ENCODE measurements at places on chromosomes 11 and 22.

DNA sequence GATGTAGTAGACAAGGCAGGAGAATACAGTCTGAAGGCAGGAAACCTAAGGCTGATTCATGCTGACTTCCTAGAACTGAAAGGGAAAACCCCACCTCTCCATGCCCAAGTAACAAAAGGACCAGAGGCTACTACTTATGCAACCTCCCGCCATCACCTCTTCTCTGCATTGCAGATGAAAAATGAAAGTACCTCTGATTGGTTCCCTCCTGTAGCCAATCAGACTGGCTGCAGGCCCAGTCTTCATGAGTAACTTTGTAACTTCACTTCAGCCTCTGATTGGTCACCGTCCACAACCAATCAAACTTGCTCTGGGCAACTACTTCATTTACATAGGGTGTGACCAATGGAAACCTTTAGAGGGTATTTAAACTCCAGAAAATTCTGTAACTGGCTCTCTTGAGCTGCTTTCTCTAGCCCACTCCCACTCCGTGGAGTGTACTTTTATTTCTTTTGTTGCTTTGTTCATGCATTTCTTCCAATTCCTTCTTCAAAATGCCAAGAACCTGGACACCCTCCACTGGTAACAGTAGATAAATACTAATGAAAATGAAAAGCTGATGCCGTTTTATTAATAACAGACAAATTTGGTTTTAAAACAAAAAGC, 5.2 kb upstream of the MAP6 start:
- no peak for DNase-seq

GRCh38 chr11:119605137-119605665, 123.8 kb downstream of the NECTIN1 start:
- no peak for DNase-seq

- DNase-seq: no peak
These were observed 119.5 kb upstream of the B3GAT1 start for GRCh38 chr11:134531327-134532130.

GRCh38 chr11:66887526-66887925, 30.7 kb downstream of the LRFN4 start:
- no peak for DNase-seq

DNA sequence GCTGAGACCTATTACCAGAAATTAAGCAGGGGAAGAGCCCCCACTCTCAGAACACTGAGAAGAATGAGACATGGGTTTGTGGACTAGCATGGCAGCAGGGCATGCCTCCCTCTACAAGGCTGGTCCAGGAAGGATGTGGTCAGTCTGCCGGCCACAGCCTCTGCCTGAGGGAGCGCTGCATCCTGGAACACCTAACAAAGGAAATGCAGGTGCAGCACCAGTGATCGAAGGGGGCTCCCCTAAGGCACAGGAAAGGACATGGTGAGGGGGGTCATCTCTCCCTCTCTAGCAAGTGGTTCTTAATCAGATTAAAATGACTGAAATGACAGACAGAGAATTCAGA, 40.6 kb upstream of the ARL14EP start:
- no peak for DNase-seq

DNA sequence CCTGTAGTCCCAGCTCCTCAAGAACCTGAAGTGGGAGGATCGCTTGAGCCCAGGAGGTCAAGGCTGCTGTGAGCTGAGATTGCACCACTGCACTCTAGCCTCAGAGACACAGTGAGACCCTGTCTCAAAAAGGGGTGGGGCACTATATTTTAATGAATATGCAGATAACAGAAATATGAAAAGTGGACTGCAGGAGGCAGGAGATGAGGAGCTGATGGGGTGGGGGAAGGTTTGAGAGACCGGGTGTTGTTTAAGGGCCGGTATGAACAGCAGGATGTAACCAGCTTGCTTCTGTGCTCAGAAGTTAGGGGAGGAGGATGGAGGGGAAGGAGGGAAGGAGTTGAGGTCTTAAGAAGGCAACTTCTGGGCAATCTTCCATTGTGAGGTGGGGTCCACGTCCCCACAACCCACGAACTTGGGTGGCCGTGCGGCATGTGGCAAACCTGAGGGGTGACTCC, 1.3 kb upstream of the B4GALNT4 start:
- no peak for DNase-seq

DNA sequence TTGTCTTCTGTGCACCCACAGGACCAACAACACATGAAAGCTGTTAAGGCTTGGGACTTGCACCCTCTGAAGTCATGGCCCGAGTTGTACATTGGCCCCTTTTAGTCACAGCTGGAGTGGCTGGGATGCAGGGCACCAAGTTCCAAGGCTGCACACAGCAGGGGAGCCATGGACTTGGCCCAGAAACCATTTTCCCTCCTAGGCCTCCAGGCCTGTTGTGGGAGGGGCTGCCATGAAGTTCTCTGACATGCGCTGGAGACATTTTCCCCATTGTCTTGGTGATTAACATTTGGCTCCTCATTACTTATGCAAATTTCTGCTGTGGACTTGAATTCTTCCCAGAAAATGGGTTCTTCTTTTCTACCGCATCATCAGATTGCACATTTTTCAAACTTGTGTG, 48.8 kb upstream of the GLYAT start:
- DNase-seq: no peak

GRCh38 chr11:17845431-17845881, 110.9 kb downstream of the KCNC1 start:
- DNase-seq: no peak

DNA sequence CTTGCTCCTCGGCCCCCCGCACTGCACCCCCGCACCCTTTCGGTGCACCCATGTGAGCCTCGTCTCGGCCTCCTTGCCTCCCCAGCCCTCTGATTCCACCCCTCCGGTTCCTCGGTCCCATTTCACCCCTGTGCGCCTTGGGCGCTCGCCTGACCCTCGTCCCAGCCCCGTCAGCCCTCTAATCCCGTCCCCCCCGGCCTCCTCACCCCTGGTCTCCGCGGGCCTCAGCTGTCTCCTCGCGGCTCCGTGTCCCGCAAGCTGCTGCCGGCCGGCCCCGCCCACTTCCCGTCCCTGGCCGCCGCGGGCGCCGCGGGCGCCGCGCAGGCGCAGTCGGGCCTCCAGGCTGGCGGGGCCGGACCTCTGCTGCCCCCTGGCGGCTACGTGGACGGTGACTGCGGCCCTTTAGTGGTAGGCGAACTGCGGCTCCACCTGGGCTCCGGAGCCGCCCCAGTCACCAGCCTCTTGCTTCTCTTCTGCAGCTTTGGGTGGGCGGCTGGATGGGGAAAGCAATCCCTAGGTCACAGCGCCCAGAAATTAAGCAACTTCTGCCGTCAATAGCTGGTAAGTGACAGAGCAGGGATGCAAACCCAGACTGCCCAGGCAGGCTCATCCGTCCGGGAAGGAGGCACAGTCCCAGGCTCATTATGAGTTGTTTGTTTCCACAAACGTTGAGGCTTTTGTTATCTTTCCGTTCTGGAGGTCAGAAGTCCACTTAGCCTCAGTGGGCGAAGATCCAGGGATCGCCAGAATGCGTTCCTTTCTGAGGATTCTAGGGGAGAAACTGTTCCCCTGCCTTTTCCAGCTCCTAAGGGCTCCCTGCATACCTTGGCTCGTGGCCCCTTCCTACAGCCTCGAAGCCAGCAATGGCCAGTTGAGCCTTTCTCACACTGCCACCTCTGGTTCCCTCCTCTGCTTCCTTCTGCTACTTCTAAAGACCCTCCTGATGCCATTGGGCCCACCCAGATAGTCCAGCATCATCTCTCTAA, at the start of gene PPM1F:
PPM1F (minus strand) TSS at position 263 of the 986 bp plus-strand sequence. CDS start 6,800 bp downstream, outside the sequence.
- peak; percentile 93 for DNase-seq

DNA sequence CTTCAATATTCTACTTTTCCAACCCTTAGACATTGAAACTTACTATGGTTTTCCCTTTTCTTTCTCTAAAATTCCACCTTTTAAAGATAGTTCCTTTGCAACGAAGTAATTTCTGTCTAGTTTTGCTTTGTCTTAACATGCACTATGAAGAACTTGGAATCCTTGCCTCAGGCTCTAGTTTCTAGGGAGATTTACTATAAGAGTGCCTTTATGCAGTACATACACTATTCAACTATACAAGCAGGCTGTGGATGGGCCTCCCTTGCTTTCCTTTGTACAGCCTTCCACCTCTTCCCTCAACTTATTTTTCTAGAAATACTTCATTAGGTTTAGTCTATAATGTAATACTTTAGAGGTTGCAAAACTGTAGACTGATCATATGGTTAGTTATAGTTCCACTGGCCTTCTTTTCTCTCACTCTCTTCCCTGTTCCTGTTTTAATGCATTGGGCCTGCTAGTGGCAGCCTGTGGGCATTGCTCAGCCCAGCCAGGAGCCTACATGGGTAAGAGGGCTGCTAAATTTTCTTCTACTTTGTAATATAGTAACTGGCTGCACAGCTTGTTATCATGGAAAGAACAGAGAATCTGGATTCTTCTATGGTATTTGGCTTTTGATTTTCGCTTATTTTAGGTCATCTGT, 100.2 kb downstream of the C11orf87 start:
- no peak for DNase-seq

- DNase-seq: no peak
These were observed 7.9 kb downstream of the SF3A1 start for GRCh38 chr22:30348809-30349208.

GRCh38 chr11:79697905-79698304, 257.1 kb upstream of the TENM4 start:
- no peak for DNase-seq

DNA sequence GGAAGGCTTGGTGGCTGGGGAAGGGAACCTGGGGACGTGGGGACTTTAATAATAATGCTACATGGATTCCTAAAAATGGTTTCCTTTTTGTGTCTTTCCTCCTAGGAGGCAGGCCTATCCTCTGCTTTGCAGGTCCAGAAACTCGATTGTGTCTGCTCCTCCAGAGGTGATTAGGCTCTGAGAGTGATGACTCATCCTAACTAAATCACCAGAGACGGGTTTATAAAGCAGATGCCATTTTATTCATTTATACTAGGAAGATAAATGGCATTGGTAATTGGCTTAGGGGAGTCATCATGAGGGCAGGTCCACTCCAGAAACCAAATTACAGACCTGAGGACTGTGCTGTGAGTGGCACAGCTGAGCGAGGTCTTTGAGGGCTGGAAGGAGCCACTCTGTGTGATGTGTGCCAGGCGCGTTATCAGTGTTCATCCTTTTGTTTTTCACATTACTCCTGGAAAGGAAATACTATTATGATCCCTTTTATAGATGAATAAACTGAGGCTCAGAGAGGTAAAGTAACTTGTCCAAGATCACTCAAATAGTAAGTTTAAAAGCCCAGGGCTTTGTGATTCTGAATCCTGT, 7.1 kb downstream of the NLRX1 start:
- DNase-seq: no peak

- DNase-seq: no peak
These were observed 67.7 kb upstream of the MYOD1 start for GRCh38 chr11:17651681-17652080.

DNA sequence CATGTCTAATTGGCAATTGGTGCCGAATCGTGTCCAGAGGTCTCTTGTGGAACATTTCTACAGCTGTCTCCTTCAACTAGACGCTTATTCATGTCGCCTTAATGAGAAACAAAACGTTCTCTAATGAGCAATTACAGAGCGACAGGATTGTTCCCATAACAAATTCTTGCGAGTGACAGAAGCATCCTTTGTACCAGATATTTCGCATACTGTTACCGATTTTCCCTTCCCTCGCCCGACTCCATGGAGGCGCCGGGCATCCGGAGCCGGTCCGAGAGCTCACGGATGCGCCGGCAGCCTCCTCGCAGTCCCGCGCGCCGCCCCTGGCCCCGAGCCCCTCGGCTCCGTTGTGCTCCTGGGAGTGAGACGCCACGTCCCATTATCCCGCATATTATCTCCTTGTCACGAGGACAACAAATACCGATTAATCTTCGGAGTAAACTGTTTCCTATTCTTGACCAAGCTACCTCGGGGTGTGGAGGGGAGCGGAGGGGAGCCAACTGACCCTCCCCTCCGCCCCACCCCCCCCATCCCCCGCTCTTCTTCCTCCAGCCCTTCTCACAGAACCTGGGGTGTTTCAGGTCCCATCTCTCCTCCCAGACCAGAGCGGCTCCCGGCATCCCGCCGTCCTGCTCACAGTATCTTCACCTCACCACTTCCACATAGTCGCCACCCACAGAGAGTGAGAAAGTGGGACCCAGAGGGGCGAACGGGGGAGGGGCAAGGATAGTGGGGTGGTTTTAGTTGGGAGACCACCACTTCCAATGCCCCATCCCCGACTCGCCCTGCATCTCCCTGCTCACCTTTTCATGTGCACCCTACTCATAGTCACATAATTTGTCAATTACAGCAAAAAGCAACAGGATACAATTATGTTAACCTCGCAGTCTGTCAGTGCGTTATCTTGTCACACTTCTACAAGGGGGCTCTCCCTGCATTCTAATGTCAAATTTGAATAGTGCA, 11.4 kb downstream of the PAX6 start:
- DNase-seq: no peak

GRCh38 chr11:92941676-92942571, 27.5 kb upstream of the MTNR1B start:
- DNase-seq: peak; percentile 5

GRCh38 chr11:3815845-3816244, 7.5 kb downstream of the PGAP2 start:
- DNase-seq: no peak

DNA sequence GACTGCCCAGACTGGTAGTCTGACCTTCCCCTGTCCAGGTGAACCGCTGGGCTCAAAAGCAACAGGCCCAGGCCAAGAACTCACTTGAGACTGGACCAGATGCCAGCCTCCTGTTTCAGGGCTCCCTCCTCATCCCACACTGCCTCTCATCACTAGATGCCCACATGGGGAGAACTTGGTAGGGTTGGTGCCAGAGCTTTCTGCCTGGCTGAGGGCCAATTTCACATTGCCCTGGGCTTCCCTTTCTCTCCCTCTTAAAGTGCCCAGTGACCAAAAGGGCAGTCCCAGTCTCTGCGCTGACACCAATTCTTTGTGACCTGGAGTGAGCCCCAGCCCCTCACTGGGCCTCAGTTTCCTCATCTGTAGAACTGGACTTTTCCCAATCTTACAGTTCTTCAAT, 41.7 kb downstream of the C11orf58 start:
- no peak for DNase-seq

DNA sequence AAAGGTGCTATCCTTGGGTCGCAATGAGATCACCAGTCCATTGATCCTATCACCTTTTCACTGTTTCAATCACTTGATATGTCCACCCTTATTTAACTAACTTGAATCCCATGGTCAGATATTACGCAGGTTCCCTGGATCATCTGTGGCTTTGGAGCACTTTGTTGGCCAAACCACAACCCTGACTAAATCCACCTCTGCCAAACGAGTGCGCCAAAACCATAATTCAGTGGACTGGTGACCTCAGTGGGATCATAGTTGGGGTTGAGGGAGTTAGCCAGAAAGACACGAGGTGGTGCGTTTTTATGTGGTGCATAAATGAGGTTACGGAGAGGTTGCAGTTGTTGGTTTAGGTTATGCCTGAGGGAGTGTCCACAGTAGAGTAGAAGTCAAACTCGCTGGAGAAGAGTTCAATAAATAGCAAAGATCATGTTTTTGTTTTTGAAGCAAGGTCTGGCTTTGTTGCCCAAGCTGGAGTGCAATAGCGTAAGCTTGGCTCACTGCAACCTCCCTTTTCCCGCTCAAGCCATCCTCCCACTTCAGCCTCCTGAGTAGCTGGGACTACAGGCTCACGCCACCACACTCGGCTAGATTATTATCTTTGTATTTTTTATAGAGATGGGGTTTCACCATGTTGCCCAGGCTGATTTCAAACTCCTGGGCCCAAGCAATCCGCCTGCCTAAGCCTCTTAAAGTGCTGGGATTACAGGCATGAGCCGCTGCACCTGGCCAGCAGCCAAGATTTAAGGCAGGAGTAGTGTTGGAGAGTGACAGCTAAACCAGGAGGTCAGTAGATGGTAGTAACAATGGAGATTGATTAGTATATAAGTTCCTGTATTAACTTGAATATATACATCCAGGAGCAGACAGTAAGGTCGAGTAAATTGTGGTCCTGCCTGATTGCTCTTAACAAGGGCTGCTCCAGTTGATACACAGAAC, 4.5 kb downstream of the FOXR1 start:
- no peak for DNase-seq

Data from Calu3 (cell line).